GM23338 (cell line): ENCODE measurements at places on chromosomes 11 and 22. TPM values are rescaled to one million over a fixed set of nuclear protein-coding genes. Genes with fewer than 3 reads are reported as not detected.

The PITPNB gene
- 56.0 and 56.7 TPM in 2 replicates for total RNA-seq

The ZNF215 gene
- 18.8 and 20.8 TPM in 2 replicates for total RNA-seq

The OR56A1 gene
- 0.35 and 0.97 TPM in 2 replicates for total RNA-seq

The ADM gene
- total RNA-seq, result 73.4 and 75.8 TPM in 2 replicates

The OR8B12 gene
- total RNA-seq, result not detected in 2 replicates
